ENCODE measurements at places on chromosomes 5 and 9.

- DNase-seq = peak; percentile 39
Measured at GRCh38 chr5:147935032-147935431, 28.7 kb upstream of the C5orf46 start.

DNA sequence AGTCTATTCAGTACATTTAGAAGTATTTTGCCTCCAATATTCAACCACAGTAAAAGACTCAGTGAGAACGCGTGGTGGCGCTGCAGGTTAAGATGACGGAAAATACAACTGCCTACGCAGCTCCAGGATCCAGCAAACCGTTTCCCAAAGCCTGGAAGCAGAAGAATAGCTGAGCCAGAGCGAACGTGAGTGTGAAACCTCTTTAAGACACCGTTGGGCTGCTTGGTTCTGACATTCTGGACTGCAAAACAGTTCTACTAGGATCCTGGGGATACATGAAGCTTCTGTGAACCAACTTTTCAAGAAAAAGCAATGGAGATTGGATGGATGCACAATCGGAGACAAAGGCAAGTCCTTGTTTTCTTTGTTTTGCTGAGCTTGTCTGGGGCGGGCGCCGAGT, at the start of gene PCDHB16:
TSS of gene PCDHB16 (plus strand) at position 140 of the 400 bp plus-strand sequence. CDS start at position 313, 173 bp downstream.
- DNase-seq = no peak

GRCh38 chr9:994005-994404, 17.6 kb downstream of the DMRT3 start:
- no peak for DNase-seq

- no peak for DNase-seq
Measured at GRCh38 chr5:159199225-159199624, 10.1 kb downstream of the RNF145 start.

DNA sequence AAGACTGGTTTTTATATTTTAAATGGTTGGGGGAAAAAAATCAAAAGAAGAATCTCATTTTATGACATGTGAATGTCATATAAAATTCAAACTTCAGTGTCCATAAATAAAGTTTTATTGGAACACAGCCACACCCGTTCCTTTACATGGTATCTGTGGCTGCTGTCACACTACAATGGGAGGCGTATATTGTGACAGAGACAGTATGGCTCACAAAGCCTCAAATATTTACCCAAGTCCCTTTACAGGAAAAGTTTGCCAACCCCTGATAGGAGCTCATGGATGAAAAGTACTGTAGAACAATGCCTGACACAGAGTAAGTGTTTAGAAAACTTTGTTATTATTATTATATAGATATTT, 5.2 kb upstream of the DUSP1 start:
- DNase-seq = no peak

- no peak for DNase-seq
Measured at GRCh38 chr9:20197976-20198685, 409.3 kb upstream of the SLC24A2 start.

- DNase-seq = no peak
Measured at GRCh38 chr5:15421921-15422412, 78.0 kb upstream of the FBXL7 start.

DNA sequence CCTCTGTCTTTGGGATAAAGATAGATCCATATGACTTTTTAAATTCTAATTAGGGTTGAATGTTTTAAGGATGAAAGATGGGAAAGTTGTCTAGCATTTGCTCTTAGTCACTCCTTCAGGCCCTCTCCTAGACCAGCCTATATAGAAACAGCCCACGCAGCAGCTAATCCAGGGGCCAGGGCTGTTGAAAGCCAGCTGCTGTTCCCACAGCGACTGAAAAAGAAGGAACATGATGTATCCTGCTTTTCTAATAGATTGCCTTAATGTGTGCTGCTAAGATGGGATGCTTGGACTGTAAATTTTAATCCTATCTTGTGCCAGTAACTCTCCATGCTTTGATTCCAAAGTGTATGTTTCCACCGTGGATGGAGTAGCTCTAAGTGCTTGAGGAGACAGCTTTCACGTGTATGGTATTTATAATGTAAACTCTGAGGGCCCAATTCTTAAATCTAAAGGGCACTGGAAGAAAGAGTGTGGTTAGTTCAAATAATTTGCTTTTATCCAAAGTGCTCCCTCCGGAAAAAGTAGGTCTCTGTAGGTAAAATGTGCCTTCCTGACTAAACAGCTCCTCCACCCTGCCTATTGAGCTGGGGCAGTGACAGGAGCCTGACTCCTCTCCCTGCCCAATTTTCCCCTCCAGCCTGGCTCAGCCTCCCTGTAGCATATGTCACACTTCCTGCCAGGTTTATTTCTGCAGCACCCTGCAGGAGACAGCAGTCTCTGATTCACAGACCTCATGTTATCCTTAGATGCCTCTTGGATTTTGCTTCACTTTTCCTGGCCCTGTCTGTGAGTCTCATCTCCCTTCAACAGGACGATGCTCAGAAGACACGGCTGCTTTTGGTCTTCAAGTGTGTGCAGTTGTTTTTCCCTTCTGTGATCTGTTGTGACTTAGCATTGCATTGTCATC, 33.2 kb downstream of the SLC36A1 start:
- DNase-seq = no peak
